ENCODE measurements at places on chromosomes 4 and X.

- DNase-seq: no peak
Observed at GRCh38 chr4:28092610-28093009, 1232.0 kb downstream of the STIM2 start.

- DNase-seq: no peak
Observed at GRCh38 chrX:19721726-19722370, 165.6 kb downstream of the SH3KBP1 start.

- DNase-seq: no peak
Observed at GRCh38 chrX:40262157-40263013, 164.6 kb upstream of the BCOR start.

DNA sequence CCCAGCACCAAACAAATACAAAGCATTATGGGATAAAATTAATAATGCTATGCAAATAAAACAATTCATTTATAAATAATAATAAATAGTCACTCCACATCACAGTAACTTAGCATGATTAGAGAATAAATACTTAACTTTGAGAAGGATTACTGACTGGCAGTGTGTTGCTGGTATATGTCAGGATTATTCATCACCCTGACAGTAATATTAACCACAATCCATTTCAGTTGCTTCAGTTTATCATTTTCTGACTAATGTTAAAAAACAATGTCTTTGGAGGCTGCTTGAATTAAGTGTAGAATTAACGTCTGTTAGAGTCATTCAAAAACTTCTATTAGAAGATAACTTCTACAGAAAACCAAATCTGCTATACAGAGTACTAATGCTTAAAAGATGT, 124.1 kb upstream of the MAB21L2 start:
- DNase-seq: no peak

- no peak for DNase-seq
Observed at GRCh38 chr4:83112231-83112630, 2.3 kb downstream of the PLAC8 start.

- no peak for DNase-seq
Observed at GRCh38 chrX:47587906-47588735, 5.9 kb downstream of the TIMP1 start.

GRCh38 chrX:84224741-84225140, 36.7 kb upstream of the RPS6KA6 start:
- no peak for DNase-seq

- no peak for DNase-seq
Observed at GRCh38 chrX:40420899-40421729, 159.7 kb upstream of the ATP6AP2 start.

GRCh38 chrX:2682565-2683177, 8.4 kb upstream of the CD99 start:
- DNase-seq: no peak

GRCh38 chrX:144335402-144335801, 451.5 kb downstream of the UBE2NL start:
- DNase-seq: no peak

GRCh38 chr4:172818901-172819300, 349.7 kb upstream of the GALNT7 start:
- no peak for DNase-seq

DNA sequence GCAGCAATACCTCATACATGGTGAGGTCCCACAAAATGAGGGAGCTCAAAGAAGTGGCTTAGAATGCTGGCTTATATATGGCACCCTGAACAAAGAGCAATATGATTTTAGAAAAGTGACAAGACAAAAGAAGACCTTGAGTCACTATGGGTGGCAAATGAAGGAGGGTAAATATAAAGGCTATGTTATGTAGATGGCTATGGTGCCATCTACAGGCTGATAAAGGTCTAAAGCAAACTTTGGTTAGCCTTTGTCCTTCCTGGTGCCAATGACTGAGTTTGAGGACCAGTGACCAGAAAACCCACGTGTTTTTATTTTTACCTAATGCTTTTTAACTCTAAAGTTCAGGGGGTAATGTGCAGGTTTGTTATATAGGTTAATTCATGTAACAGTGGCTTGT, 151.8 kb downstream of the CCNG2 start:
- DNase-seq: no peak

DNA sequence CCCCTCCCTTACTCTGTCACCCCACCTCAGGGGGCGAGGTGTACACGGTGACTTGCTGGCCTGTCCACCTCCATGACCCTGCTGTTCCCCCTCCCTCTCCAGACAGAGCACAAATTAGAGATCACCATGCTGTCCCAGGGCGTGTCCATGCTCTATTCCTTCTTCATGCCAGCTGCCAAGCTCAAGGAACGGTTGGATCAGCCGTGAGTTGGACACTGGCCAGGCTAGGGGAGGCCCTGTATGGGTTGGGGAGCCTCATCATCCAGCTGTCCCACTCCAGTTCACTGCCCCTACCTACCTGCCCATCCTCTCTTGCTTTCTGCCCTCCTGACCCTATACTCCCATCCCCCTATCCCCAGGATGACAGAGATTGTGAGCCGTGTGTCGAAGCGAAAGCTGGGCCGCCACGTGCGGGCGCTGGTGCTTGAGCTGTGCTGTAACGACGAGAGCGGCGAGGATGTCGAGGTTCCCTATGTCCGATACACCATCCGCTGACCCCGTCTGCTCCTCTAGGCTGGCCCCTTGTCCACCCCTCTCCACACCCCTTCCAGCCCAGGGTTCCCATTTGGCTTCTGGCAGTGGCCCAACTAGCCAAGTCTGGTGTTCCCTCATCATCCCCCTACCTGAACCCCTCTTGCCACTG, 3.9 kb upstream of the CDK16 start:
- DNase-seq: no peak

DNA sequence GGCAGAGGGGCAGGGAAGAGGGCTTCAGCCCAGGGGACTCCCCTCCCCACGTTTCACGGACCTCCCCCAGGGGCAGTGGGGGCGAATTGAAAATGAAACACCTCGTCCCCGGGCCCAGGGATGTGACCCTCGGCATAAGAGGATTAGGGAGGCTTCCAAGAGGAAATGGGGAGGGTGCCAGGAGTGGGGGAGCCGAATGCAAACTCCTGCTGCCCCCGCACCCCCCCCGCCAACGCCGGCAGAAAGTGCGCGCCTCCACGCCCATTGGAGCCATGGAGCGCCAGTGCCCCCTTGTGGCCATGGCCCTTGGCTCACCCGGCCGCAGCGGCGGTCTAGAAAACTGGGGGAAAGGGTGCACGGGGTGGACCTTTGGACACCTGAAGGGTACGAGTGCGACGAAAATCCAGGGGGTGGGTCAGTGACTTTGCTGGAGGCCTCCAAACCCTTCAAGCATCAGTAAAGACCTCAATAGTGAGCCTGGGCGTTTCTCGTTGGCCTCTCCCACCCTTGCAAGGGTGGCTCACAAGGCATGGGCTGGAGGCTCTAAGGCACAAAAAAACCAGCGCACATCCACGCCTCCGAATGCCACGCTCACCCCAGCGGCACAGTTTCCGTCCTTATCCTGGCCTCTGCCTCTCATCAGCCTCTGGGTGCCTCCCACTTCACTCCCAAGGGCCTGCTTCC, 120.8 kb upstream of the PJA1 start:
- DNase-seq: peak; percentile 47

DNA sequence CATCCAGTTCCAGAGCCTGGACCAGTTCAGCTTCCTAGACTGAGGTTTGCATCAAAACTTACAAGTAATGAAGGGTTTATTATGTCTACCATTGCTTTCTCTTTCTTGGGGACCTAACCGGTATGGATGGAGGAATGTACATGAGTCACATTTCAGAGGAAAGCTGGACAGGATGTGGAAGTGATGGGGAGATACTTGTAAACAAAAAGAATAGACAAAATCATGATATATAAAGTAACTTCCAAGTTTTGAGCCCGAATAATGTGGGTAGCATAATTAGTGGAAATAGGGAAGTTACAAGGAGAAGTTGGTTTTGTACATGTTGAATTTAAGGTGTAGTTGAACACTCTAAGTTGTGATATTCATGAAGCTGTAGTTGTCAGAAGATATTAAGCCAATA, 15.0 kb downstream of the FNIP2 start:
- DNase-seq: no peak

DNA sequence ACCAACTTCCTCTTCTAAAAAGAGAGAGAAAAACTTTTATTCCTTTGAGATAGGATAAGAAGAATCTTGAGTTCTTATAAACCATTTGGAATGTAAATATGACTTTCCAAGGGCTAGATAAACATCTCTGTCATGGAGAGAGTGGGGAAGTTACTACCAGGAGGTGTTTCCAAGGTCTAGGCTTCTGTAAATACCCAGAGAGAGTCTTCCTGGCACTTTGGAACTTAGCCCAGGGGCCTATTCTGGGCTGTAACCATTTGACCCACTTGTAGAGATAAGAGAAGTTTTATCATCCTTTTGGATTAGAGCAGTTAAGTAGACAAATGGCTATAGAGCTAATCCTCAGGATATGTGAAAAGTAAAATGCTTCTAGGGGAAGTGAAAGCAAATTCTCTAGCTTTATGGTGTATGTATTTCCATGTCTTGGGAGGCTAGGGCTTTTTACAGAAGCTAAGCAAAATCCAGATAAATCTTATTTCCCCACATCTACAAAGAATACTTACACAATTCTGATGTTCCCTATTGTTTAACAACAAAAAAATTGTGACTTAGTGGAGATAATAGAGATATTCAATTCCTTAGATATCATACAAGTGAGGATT, 51.1 kb downstream of the MCUB start:
- DNase-seq: no peak

DNA sequence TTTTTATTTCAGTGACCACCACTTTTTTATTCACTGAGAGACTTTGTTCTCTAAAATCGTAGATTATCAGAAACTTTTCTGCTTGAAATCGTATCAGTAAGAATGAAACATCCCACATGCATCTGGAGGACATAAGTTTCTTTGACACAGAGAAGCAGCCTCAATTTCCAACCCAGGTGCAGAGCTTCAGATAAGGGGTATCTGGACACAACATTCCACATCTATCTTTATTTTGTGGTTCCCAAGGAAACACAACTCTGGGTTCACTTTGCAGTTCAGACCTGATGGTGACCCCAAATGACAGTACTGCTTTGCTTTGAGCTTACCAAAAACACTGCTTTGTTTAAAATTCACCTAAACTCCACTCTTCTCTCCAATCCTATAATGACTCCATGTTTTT, 1.3 kb upstream of the CLCN5 start:
- no peak for DNase-seq

DNA sequence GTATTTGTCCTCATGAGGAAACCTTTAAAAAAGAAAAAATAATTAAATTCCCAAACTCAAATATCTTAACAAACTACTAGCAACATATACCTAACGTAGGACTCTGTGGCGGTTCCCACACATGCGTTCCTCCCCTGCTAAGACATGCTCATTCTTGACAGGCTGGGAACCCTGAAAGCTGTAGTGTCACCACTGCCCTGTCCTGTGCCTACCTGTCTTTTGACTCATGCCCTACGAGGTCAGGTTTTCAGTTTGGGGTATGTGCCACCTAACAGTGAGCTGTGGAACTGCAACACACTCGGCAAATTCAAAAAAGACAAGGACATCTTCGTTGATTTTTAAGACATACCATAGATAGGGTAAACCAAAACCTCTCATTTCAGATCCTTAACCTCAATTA, 17.8 kb downstream of the IDS start:
- DNase-seq: no peak

DNA sequence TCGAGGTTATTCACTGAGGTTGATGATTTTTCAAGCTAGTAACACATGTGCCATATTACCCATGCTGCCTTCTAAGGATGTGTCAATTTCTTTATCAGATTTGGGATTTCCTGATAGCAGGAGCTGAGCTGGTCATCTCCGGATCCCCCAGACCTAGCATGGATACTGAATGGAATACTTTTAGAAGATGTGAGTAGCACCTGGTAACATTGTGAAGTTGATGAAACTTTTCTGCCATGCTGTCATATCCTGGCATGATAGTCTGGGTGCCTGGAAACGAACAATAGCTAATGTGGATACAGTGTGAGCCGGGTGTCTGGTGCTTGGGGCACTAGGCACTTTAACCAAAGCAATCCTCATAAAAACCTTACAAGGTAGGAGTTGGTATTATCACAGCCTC, 11.0 kb upstream of the CYTL1 start:
- no peak for DNase-seq
